Stimulated activated CD4-positive, alpha-beta T cell treated with anti-CD3 and anti-CD28 coated beads, Interleukin-4, amount 100 ng/mL, for 48 hours (primary cell): ENCODE measurements at places on chromosomes 1 and 21.

GRCh38 chr1:19423130-19423529, 62.2 kb downstream of the CAPZB start:
- no peak for DNase-seq

DNA sequence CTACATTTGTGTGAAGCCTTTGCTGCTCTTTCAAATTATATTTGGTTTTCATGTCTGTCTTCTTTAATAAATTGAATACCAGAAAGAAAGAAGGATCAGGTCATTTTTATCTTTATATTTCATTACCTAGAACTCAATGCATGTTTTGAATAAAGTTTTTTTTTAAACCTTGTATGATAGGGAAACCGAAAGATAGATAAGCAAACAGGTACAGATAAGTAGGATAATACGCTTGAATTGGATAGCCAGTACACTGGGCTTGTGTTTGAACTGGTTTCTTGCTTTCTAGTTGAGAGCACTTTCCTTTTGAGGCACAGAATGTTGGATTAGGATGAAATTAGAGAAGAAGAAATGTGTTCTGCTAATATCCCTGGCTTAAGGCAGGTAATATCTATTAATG, 46.9 kb downstream of the PKN2 start:
- no peak for DNase-seq

- DNase-seq: no peak
These were observed 49.8 kb downstream of the BCAR3 start for GRCh38 chr1:93631626-93632365.

DNA sequence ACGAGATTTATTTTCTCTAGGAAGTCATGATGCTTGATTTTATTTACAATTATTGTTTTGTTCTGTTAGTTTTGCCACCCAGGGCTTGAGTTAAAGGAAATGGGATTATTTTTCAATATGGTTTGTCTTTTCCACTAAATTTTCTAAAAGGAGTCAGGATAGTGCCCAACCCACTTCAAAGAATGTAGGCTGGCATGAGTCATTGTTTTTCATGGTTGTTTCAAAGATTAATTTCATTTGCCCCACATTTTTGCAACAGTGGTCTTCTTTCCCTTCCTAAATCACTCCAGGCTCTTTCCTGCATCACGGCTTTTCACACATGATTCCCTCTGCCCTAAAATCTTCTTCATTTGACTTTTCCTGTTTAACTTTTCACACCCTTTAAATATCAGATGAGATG, 2.5 kb downstream of the SLAMF6 start:
- DNase-seq: no peak

DNA sequence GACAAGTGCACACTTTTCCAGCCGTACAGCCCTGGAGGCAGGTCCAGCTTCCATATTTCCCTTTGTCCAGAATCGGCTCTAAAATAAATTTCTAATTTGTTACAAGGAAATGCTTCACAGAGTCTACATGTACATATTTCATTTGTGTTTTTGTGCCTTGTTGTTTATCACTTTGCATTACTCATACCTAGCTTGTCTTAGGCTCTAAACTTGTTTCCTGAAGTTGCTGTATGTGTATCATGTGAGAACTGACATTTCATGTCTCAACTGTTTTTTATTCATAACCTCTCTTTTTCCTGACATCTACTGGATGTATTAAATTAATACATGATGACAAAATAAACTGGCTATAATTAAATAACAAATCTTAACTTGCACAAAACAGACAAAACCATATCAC, 7.5 kb downstream of the CYYR1 start:
- DNase-seq: no peak

- DNase-seq: no peak
These were observed 701.8 kb upstream of the CXADR start for GRCh38 chr21:16811011-16811410.

DNA sequence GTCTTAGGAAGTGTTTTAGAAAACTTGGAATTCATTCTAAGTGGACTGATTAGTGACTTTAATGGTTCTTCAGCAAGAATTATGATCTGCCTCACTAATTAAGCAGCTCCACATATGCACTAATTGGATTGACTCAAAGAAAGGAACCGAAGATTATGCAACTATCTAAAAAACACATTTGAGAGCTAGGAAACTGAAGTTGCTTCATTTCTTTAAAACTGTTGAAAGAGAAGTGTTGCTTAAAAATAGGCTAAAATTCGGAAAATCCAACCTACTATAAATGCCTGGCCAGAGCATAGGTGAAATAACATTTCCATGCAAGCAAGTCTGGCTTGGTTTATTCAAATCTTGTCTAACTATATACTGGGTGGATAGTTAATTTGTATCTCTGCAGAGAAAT, 502.9 kb upstream of the ZRANB2 start:
- DNase-seq: no peak

GRCh38 chr21:24727803-24728440, 879.4 kb downstream of the MRPL39 start:
- no peak for DNase-seq

DNA sequence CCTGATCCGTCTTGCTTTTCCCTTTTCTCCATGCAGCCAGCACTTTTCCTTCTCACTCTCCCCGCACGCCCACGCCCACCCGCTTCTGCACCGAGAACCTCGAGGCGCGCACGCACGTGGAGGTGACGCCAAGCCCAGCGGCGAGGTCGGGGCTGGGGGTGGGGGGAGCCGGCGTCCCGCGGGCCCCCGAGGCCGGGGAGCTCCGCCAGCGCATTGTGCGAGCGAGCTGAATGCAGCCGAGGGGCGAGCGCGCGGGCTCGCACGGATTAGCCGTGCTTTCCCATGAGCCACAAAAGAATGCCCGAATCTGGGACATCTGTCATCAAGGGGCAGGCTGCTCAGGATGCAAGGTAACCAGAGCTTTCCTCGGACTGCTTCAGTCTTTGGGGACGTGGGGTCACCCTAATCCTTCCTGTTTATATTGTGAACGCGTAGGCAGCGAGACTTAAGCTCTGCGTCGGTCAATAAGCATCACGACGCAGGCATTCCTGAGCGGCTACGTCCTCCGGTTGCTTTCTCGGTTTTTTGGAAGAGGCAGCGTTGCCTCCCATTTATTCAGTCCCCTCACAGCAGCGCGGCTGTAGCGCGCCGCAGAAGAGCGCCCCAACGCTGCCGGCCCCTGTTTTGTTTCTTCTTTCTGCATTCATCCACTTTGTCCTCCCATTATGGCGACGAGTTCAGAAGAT, 67.3 kb upstream of the AKT3 start:
- DNase-seq: no peak

DNA sequence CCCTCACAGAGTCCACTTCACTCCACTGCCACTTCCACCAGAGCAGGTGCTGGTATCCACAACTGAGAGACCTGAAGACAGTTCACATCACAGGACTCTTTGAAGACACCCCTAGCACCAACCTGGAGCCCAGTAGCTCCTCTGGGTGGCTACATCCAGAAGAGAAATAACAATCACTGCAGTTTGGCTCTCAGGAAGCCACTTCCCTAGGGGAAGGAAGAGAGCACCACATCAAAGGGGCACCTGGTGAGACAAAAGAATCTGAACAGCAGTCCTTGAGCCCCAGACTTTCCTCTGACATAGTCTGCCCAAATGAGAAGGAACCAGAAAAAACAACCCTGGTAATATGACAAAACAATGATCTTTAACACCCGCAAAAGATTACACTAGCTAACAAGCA, 113.2 kb downstream of the TENT5C start:
- no peak for DNase-seq

- DNase-seq: no peak
These were observed 32.1 kb upstream of the COL18A1 start for GRCh38 chr21:45372732-45373355.

DNA sequence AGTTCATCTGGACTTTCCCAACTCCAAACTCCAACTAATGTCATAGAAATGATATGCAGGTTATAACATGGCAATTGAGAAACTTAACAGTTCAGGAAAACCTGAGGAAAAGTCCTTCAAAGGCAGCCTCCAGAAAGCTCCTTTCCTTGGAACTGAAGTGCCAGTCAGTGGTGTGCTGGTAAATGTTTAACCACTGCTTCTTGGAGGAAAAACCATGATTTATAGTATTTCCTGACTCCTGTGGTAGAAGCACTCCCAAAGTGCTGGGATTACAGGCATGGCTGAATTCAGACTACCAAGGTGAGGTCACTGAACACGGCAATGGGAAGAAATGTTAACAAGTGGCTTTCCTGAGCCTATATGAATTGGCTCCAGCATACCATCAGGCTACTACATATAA, 26.7 kb upstream of the ZNHIT6 start:
- DNase-seq: no peak

- no peak for DNase-seq
These were observed 26.8 kb downstream of the NFIA start for GRCh38 chr1:61109158-61109557.

DNA sequence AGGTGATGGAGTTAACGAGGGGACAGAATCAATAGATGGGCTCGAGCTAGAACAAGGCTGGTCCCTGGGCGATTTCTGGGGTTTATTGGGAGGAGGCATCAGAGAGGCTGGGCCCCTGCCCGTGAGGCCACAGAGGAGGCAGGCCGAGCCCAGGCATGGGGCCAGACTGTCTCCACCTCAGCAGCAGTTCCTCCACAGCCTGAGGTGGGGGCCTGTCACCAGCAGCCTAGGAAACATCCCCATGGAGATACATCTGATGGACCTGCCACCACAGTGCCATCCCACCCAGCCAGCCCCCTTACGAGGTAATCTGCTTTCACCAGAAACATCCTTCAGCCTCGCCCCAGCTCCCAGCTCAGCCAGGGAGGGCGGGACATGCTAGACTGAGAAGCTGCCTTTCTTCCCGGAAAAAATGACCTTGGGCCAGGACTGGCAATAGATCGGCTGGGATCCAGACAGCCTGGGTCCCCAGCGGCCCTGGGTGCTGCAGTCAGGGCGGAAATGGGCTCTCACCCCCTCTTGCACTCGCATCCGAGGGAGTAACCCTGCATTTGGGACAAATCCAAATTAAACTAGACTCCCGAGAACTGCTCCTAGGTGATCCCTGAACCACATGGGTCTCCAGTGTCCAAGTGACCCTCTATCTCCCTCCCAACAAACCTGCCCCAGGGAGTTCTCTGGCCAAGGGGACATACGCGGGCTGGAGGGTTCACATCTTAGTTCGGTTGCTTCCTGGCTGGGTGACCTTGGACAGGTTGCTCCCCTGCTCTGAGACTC, 10.0 kb upstream of the EPHA8 start:
- DNase-seq: no peak

- DNase-seq: no peak
These were observed 100.9 kb upstream of the DPT start for GRCh38 chr1:168829876-168830275.

DNA sequence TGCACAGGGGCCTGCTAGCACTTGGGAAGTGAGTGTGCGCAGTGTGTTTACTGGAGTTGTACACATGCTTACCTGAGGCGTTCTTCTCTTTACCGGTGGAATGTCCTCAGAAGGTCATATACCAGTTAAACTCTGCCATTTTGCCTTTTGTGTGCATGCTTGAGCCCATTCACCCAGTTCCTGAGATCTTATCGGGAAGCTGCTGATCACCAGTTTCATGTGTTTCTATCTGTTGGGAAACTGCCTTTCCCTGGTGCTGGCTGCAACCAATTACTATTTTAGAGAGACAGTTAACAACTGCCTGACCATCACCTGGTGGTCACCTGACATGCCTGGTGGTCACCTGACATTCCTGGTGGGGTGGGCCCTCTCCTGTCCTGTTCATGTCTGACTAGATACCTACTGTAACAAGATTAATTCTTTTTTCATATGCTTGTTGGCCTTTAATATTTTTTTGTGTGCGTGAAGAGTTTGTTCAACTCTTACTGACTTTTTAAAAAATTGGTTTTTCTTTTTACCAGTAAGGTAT, 137.0 kb downstream of the RASAL2 start:
- no peak for DNase-seq

- no peak for DNase-seq
These were observed 6.3 kb downstream of the PIGR start for GRCh38 chr1:206939841-206940587.

DNA sequence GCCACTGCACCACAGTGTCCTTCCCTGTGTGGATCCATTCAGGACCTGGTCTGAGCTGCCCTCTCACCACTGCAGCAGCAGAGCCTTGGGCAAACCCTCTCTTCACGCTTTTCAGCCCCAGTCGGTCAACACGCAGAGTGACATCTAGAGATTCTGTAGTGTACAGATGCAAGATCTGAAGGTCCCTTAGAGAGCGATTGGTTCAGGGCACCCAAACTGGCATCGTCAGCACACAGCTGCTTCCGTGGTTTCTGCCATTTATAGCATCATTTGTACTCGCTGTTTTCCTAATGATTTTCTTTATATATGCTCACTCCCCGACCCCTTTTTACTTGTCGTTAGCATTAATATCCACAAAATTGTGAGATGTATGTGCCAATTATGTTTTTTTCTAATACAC, 1.5 kb upstream of the ASCL5 start:
- no peak for DNase-seq

DNA sequence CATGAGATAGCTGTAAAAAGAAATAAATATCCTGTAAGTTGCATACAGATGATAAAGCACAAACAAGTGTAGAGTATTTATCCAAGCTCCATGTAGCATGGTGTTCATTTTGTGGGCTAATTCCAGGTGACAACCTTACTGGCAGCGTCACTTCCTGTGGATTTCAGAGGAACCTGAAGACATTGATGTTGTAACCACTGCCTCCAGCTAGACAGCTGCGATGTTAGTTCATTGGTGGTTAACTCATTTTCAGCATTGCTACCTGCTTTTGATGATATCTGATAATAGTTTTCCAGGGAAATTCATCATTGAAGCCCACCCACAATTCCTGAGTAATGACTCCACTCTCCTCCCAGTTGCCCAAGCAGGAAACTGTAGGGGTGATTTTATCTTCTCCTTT, 3.0 kb downstream of the HSD3B1 start:
- DNase-seq: no peak

DNA sequence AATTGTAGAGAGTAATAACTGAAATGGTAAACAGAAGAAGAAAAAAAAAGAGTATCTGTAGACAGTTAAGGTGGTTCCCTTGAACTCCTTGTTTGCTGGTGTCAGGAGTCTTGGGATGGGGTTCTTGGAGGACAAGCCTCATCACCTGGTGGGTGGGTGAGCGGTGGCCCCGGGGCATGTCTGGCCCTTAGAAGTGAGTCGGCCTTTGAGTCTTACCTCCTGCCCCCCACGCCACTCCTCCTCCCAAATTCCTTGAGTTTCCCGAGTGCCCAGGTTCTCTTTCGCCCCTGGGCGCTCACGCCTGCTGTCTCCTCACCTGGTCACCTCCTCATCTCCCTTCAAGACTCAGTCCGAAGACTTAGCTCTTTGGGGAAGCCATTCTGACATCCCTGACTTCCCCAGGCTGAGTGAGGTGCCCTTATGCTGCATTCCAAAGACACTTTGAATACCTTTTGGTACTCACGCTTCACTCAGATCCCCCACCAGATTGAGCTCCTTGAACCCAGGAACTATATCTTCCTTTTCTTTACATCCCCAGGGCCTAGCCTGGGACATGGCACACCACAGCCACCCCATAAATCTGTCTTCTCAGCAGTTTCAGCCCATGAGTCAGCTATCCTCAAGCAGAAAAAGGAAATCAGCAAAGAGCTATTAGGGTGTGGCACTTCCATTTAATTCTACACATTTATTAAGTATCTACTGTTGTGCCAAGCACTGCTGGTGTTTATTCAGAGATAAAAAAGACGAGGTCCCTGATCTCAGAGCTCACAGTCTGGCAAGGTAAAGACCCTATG, 13.5 kb upstream of the IKBKE start:
- no peak for DNase-seq
